ENCODE measurements at places on chromosomes 7 and 10.

- DNase-seq = no peak
These were observed 222.2 kb upstream of the NRP1 start for GRCh38 chr10:33556620-33557019.

DNA sequence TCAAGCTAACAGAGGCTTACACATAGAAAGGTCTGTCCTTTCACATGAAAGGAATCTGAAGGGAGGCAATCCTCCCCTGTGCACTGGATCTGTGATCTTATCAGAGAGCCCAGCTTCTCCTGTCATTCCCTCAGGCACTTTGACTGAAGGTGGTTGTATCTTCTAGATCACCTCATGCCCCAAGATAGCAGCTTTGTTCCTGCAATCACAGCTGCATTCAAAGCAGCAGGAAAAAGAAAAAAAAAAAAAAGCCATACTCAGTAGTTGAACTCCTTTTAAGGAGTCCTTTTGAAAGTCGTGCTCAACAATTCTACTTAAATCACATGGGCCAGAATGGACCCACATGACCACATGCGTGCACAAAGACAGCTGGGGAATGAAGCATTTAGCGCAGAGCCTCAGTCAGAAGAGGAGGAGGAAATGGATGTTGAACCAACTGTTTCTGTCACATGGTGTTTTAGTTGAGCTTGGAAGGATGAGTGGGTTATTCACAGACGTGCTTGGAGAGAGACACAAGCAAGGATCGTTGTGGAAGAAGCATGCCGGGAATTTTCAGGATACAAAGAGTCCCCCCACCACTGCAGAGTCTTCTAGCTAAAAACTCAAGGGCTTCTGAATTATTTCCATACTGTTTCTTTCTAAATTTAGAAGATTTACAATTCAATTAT is 13.0 kb upstream of the PFKP start:
- no peak for DNase-seq

GRCh38 chr10:131456411-131456810 is 144.9 kb upstream of the TCERG1L start:
- no peak for DNase-seq

DNA sequence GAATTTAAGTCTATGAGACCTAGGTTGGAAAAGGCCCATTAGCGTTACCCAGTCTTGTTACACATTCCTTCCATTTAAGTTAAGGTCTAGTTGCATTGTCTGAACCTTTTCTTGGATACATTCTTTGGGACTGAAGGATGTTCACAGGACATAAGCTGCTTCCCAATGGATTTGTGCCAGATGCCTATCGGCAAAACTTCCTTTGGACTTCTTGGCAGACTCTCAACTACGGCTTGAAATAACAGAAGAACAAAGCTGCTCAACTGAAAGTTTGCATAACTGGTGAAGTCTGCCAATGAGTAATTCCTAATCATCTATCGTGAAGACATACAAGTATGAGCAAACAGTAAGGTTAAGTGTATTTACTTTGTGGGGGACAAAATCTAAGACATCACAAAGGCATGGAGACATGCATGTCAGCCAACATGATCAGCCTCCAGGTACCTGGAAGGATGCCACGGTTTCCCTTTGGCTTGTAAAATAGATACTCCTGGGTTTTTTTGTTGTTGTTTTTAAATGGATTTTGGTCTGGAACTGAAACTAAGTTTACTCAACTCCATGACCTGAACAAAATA is 35.4 kb downstream of the MALSU1 start:
- DNase-seq = peak; percentile 62

Data from NCI-H2081 (cell line).